Hindlimb muscle (tissue), 1 donor: ENCODE measurements at places on chromosomes 4 and X.

DNA sequence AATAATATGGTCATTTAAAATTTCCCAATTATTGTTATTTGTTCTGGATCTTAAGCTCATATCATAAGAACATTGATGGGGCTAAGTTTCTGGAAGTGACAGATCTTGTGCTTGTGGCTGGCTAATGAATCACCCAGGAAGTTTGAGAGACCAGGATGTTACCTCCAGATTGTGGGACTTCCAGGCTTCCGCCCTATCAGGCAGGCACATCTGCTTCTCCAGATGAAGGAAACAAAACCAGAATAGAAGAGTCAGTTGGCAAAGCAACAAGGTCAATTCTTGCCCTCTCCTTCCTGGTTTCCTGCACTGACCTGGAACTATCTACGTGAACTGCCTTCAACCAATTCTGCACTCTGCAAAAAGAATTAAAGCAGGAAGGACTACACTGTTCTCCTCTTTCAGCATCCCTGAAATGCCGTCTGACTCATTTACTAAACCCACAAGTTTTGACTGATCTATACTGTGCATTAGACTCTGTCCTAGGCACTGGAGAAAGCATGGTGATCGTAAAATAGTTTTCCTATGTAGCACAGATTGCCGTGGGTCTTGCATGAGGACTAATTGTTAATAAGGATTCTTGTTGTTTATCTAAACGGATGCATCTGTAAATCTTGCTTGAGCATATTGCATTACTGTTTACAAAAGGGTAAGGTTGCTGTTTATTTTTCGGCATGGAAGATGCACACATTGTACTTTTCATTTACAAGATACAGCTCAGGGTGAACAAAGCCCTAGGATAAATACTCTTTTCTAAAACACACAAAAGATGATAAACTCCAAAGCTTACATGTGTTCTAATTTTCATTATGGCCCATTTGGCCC is 74.6 kb downstream of the AMELX start:
- no peak for DNase-seq

- no peak for DNase-seq
Observed at GRCh38 chr4:1480720-1481119, 74.5 kb upstream of the NKX1-1 start.

GRCh38 chr4:153757407-153757806 is 2.4 kb downstream of the RNF175 start:
- no peak for DNase-seq

DNA sequence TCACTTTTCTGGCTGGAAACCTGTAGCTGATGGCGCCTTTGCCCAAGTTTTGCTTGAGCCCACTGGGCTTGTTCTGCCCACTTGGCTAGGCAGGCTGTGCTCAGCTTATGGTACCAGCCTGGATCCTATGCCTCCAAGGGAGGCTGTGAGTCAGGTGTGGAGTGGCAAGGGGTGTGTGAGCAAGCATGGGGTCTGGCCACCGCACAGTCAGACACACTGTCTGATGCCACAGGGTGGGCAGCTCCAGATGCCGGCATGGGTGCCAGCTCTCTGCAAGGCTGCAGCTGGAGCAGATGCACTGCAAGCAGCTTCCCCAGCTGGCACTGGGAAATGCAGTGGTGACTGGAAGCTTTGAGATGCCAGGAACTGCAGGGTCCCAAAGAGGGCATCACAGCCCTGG is 16.3 kb upstream of the GIMD1 start:
- DNase-seq, result no peak

- DNase-seq, result peak; percentile 4
Observed at GRCh38 chrX:140572724-140573123, 67.9 kb upstream of the SOX3 start.

DNA sequence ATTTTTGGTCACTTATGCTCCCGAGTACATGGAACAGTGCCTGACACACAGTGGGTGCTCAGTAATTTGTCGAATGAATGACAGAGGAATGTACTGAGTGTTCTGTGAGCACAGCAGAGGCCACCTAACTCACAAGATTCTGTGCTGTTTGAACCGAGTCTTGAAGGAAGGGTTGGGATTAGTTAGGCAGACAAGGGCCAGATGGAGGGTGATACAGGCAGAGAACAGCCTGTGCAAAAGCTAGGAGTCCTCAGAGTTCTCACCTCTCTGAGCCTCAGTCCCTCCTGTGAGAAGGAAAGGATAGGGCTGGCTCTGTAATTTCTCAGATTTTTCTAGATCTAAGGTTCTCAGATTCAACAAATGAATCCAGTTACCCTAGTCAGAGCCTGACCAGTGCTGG is 108.8 kb downstream of the NHSL2 start:
- no peak for DNase-seq

GRCh38 chrX:36116222-36116621 is 196.7 kb downstream of the CFAP47 start:
- DNase-seq, result no peak

GRCh38 chr4:150244600-150244999 is 166.4 kb downstream of the DCLK2 start:
- DNase-seq, result no peak

GRCh38 chr4:10074767-10075105 is 41.9 kb downstream of the WDR1 start:
- no peak for DNase-seq

DNA sequence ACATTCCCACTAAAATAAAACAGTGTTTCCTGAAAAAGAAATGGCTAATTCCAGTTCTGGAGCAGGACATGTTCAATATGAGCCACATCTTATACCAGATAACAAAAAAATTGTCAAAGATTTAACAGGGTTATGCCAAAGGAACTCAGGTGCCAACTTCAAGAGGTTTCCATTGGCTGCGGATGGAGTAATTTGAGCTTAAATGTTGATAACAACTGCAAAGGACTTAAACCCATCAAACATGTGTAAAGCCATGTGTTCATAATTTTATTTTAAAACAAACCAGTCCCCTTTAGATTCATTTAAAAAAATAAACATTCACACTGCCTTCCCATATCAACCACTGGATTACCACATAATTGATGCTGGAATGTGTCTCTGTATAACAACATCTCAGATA is 156.4 kb upstream of the PCDH18 start:
- no peak for DNase-seq

DNA sequence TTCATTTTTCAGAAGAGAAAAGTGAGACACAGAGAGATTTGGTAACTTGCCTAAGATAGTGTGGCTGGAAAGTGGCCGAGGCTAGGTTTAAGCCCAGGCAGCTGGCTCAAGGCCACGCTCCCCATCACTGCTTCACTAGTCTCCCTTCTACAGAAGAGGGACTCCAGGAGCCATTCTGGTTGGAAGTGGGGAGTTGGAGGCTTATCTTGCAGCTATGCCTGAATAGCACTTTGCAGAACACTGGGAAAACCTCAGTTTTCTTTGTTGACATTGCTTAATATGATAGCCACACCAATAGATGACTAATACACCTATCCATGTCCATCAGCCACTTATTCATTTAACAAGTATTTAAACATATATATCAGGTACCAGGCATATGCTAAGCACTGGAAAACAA is 18.5 kb downstream of the LRRC66 start:
- no peak for DNase-seq

GRCh38 chr4:81743731-81744435 is 272.2 kb upstream of the RASGEF1B start:
- DNase-seq, result no peak

- no peak for DNase-seq
Observed at GRCh38 chr4:140691369-140691768, 64.8 kb downstream of the TBC1D9 start.
